Stimulated activated CD4-positive, alpha-beta T cell treated with anti-CD3 and anti-CD28 coated beads, Interleukin-2, amount 100 ng/mL, for 48 hours (primary cell): ENCODE measurements at places on chromosomes 3 and 15.

DNA sequence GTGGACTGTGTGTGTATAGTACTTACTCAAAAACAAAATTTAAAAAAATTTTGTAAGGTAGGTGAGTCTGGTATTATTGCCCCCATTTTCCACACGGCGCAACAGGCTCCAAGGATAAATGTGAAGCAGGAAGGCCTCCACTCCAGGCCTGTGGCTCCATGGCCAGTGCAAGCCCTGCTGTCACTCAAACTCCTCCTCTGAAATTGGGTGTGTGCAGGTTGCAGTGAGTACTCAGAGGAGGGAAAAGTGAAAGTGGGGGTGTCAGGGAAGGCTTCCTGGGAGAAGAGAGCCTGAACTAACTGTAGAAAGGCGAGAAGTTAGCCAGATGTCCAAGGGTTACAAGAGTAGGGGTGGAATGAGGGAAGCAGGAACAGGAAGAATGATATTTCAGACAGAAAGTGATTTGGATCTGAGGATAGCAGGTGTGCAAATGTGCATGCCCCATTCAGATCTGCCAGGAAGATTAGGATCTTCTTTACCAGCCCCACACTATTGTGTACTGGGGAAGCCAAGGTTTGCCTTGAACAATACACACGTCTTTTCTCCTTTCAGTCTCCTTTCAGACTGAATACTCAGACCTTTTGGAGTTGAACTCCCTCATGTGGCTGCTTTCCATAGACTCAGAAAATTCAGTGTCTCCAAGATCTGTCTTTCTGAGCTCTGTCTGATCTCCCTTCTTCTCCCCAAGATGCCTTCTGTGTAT, 48.7 kb upstream of the RYK start:
- no peak for DNase-seq

DNA sequence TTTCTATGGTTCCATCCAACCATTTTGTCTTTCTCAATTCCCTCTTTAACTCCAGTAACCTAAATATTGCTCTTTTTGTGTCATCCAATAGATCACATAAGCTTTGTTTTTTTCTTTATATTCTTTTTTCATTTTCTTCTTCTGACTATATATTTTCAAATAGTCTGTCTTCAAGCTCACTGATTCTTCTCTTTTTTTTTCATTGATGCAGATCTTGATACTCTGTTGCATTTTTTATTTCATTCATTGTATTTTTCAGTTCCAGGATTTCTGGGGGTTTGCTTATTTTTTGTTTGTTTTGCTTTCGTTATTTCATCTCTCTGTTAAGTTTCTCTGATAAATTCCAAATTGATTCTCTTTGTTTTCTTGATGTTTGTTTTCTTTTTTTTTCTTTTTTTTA, 36.2 kb downstream of the CLDN1 start:
- no peak for DNase-seq

- DNase-seq = no peak
Observed at GRCh38 chr15:59376733-59377132, 4.1 kb upstream of the MYO1E start.

GRCh38 chr3:26102376-26102775, 312.5 kb downstream of the OXSM start:
- no peak for DNase-seq

DNA sequence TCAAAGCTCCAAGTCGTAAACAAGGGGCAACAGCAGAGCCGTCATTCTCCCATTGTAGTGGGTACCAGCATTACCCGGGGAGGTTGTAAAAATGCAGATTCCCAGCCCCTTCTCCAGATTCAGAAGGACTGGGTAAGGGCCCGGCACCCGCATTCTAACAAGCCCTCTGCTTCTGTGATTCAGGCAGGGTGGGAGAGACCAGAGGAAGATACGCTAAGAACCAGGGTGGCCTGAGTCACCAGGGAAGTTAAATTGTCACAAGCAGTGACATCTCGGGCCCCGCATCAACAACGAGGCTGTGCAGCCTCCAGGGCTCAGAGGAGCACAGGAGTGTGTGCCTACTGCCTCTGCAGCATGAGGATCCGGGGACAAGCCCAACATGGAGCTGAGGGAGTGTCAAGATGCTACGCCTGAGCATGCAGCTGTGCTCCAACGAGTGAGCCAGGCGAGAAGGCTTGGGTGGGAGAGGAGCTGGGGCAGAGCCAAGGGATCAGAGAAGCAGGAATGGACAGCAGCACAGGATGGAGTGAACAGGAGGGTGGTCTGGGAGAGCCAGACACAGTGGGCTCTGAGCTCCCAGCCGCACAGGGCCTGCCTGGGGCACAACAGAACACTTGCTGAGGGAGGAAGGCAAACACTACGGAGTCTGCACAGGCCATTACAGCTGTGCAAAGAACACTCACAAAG, 68.5 kb downstream of the CPN2 start:
- no peak for DNase-seq

GRCh38 chr3:196789885-196790359, 50.3 kb downstream of the PAK2 start:
- DNase-seq = no peak
